ENCODE measurements at places on chromosomes 6 and 20.

DNA sequence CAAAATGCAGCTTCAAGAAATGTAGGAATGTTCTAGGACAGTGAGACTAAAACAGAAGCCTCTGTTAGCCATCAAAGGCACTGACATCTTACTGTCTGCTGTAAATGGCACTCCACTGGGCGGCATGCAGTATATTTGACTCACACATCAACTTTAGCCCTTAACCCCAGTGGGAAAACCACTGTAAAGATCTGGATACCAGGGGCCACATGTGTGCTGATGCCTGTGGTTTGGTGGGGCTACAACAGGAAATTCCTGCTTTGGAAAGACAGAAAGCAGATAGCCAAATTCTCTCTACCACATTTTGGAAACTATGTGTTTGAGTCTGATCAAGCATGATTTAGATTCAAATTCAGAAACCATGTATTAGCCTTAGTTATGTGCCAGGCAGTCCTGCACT is 4.3 kb downstream of the PFDN4 start:
- no peak for DNase-seq

DNA sequence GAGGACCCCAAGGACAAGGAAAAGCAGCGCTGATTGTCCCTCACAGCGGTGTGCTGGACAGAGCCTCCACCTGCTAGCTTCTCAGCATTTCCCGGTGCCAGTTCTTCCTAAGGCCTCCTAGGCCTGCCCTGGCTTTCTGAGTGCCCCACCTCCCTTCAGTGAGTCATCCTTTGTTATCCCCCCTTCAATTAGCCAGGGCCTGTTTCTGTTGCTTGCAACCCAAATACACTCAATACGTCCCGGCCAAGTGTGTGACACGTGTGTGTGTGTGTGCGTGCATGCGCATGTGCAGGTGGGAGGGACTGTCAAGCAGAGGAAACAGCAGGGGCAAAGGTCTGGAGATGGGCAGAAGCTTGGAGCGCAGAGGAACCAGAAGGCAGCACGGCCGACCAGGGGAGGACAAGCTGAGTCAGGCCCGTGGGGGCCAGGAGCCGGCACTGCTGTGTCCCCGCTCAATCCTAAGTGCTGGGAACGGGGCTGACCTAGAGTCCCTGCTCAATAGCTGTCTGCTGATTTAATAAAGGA is 159.8 kb downstream of the PREX1 start:
- DNase-seq = no peak

DNA sequence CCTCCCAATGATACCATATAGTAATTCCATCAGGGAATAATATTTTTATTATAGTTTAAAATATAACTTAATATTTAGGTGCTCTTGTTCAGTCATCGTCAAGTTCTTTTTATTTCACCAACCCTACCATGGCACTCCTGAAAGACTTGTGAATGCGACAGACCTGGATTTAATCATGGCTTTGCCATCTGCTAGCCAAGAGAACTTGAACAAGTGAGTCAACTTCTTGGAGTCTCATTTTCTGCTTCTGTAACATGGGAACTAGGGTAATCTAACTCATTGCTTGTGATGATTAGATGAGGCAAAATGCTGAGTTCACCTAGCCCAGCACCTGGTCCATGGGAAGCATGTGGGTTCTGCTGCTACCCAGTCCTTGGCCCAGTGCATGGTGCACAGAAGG is 62.9 kb downstream of the ESR1 start:
- DNase-seq = no peak

- no peak for DNase-seq
These were observed 184.6 kb downstream of the ID4 start for GRCh38 chr6:20021795-20022194.

GRCh38 chr6:20716865-20717264 is 182.6 kb downstream of the CDKAL1 start:
- no peak for DNase-seq

DNA sequence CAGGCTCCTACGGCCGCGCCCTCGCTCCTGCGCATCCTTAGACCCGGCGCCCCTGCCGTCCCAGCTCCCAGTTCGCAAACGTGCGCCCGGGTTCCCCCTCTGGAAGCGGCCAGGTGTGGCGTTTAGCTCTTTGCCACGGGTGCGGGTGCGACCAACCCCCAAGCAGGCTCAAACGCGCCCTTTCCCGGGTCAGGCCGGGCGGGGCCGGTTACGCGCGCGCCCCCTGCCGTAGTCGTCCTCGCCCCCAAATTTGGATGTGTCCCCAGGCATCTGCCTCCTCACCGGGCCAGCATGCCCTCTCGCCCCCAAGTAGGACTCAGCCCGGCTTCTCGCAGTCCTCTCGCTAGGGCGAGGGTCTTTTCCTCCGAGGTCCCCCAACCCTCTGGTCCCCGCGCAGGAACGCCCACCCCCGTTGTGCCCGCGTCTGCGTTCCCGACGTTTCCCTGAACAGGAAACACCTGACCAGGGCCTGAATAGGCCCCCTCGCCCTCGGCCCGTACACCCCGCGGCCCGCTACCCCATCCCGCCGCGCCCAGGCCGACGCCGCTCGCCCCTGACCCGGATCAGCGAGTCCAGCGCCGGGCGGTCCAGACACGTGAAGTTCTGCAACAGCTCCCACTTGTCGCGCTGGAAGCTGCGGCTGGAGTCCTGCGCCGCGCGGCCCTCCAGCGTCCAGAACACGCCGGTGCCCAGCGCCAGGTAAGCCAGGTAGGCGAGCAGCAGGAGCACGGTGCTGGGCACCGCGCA is 520 bp downstream of the KCNK17 start:
- DNase-seq = no peak

DNA sequence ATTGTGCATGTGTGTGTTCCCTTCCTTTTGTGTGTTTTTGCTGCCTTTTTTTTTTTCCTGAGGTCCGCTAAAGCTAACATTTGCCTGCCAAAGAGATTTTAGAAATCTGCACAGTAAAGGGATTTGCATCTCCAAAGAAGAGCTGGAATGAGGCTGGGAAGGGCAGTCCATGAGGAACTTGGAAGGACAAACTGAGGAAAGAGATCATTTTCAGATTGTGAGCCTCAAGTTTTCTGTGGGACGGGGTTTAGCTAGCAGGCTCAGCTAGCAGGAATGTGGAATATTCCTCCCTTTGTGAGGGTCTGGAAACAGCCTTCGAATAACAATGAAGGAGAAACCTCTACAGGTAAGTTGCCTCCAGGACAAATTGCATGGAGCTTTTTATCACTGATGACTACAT is 3.8 kb downstream of the INSM1 start:
- DNase-seq = no peak

GRCh38 chr6:121430514-121431460 is 4.7 kb upstream of the GJA1 start:
- DNase-seq = no peak

- no peak for DNase-seq
These were observed at the start of gene SMLR1 for GRCh38 chr6:130827247-130828149. Gene SMLR1 (plus strand): TSS chr6:130827406. CDS start chr6:130827414, 8 bp downstream.

DNA sequence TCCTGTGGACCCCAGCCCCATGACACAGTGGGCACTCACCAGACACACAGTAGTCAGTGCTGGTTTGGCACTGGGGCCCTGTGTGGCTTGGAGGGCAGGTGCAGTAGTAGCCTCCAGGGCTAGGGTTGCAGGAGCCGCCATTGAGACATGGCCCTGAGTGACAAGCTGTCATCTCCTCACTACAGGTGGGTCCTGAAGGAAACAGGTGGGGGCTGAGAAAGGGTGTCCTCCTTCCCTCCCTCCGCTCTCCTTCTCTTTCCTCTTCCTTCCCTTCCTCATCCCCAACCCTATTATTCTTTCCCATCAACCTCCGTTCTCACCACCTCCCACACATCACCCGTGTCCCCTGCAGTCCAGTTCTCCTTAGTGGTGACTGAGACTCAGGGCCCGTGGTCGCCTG is 10.2 kb downstream of the NOTCH4 start:
- DNase-seq = no peak

- DNase-seq = no peak
These were observed 9.3 kb upstream of the NEDD9 start for GRCh38 chr6:11241793-11242201.
